ENCODE measurements at places on chromosomes 5 and 9. TPM values are rescaled to one million over a fixed set of nuclear protein-coding genes. Genes with fewer than 3 reads are reported as not detected.

IFNA13 gene
- not detected for total RNA-seq

NME5 gene
- total RNA-seq = 6.6 TPM

PCDHGB4 gene
- 9.9 TPM for total RNA-seq

WDR38 gene
- not detected for total RNA-seq

IL4 gene
- total RNA-seq = not detected

PCDHGB3 gene
- 3.1 TPM for total RNA-seq

ZNF354B gene
- total RNA-seq = 22.7 TPM

ENG gene
- total RNA-seq = 24.3 TPM

GZMA gene
- total RNA-seq = not detected

IL7R gene
- total RNA-seq = 7.8 TPM

DMXL1 gene
- total RNA-seq = 89.2 TPM

CARTPT gene
- total RNA-seq = 1.5 TPM

PRRT1B gene
- total RNA-seq = 3.7 TPM

SLCO6A1 gene
- total RNA-seq = 1.7 TPM

PDE8B gene
- 66.0 TPM for total RNA-seq

C9orf153 gene
- total RNA-seq = 1.6 TPM

CARD9 gene
- total RNA-seq = 1.5 TPM

RNF180 gene
- 18.0 TPM for total RNA-seq

NSUN2 gene
- 54.5 TPM for total RNA-seq

IL5 gene
- not detected for total RNA-seq

SLC25A2 gene
- 0.23 TPM for total RNA-seq

CACNA1B gene
- total RNA-seq = 6.0 TPM

TRPM6 gene
- 0.36 TPM for total RNA-seq

ARL14EPL gene
- total RNA-seq = not detected

TAF1L gene
- total RNA-seq = 2.0 TPM

PCDHGA9 gene
- 3.9 TPM for total RNA-seq

ZNF300 gene
- total RNA-seq = 6.7 TPM

TMEM232 gene
- total RNA-seq = 11.3 TPM

ZNF462 gene
- 54.4 TPM for total RNA-seq

ABLIM3 gene
- 11.7 TPM for total RNA-seq

CAST gene
- 251 TPM for total RNA-seq

BRINP1 gene
- total RNA-seq = 0.96 TPM

DOLPP1 gene
- 24.1 TPM for total RNA-seq

ADCY2 gene
- 5.2 TPM for total RNA-seq

ANKRD20A1 gene
- total RNA-seq = 2.2 TPM

ORM2 gene
- total RNA-seq = 1.9 TPM

TAF11L10 gene
- total RNA-seq = not detected

NDOR1 gene
- 31.9 TPM for total RNA-seq

CDH12 gene
- 1.0 TPM for total RNA-seq

STPG3 gene
- total RNA-seq = 4.2 TPM

FIBCD1 gene
- total RNA-seq = 0.36 TPM

PCDHB7 gene
- total RNA-seq = 1.9 TPM

CORO2A gene
- 31.2 TPM for total RNA-seq

ZBED3 gene
- total RNA-seq = 25.3 TPM

CLIC3 gene
- total RNA-seq = 4.2 TPM

LRRC19 gene
- not detected for total RNA-seq

CDKN2B gene
- total RNA-seq = 5.4 TPM

IFNB1 gene
- not detected for total RNA-seq
